Psoas muscle (tissue), 8 donors: ENCODE measurements at places on chromosomes 7 and 10. TPM values are rescaled to one million over a fixed set of nuclear protein-coding genes. Genes with fewer than 3 reads are reported as not detected.

- DNase-seq: peak; percentile 57
- peak overlapping the region; percentile 80 for H3K27ac ChIP-seq
- peak overlapping the region; percentile 41 for H3K4me3 ChIP-seq
- peaks cover 20% of the 10 kb centered on the region for H3K4me1 ChIP-seq
- no peaks in the 10 kb centered on the region for H3K27me3 ChIP-seq
Measured at GRCh38 chr10:3886641-3887251, 101.7 kb upstream of the KLF6 start.

- H3K27ac ChIP-seq: no peak overlapping the region
- no peaks in the 10 kb centered on the region for H3K27me3 ChIP-seq
- DNase-seq: no peak
- H3K4me1 ChIP-seq: peaks cover 57% of the 10 kb centered on the region
Measured at GRCh38 chr10:79129361-79129997, 60.7 kb downstream of the ZMIZ1 start.

GRCh38 chr10:14499601-14499904, 168.8 kb upstream of the FRMD4A start:
- no peak overlapping the region for H3K27ac ChIP-seq
- H3K4me3 ChIP-seq: no peak overlapping the region
- H3K36me3 ChIP-seq: no peaks in the 10 kb centered on the region
- no peak for DNase-seq
- no peaks in the 10 kb centered on the region for H3K27me3 ChIP-seq

DNA sequence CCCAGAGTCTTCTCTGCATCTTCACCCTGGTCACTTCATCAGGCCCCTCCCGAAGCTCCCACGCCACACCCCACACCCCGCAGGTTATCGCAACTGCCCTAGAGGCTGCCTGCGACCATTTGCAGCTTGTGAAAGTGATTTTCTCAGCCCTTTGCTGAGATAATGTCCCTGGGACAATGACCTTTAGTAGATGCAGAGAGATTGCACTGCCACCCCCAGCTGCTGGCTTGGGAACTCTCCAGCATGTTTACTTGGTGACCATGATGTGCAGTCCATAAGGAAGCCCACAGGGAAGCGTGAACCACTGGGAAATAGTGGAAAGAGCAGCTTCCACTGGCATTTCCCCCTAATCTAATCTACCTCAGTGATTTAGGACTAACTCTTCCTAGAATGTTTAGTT, 97.3 kb downstream of the WNT2 start:
- H3K27ac ChIP-seq: no peak overlapping the region
- no peaks in the 10 kb centered on the region for H3K27me3 ChIP-seq

- peaks cover 5% of the 10 kb centered on the region for H3K36me3 ChIP-seq
- H3K27ac ChIP-seq: no peak overlapping the region
- no peak overlapping the region for H3K4me3 ChIP-seq
Measured at GRCh38 chr7:44750921-44751571, 2.4 kb downstream of the ZMIZ2 start.

DNA sequence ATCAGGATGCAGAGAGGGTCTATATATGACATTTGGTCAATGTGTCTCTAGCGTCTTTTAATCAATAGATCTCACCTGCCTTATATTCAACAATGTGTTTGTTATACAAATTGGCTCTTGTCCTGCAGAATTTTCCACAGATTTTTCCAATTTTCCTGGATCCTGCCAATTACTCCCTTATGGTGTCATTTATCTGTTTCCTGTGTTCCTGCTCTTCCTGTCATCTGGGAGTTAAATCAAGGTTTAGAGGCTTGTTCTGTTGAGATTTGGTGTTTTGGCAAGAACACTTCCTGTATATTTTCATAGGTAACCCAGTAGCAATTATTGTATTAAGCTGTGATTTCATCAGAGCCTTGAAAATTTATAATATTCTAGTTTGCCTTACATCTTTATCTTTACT, 8.8 kb upstream of the C10orf71 start:
- H3K36me3 ChIP-seq: no peaks in the 10 kb centered on the region
- H3K4me3 ChIP-seq: no peak overlapping the region
- no peaks in the 10 kb centered on the region for H3K27me3 ChIP-seq
- peak overlapping the region; percentile 83 for H3K27ac ChIP-seq
- DNase-seq: no peak
- H3K4me1 ChIP-seq: peaks cover 64% of the 10 kb centered on the region

DNA sequence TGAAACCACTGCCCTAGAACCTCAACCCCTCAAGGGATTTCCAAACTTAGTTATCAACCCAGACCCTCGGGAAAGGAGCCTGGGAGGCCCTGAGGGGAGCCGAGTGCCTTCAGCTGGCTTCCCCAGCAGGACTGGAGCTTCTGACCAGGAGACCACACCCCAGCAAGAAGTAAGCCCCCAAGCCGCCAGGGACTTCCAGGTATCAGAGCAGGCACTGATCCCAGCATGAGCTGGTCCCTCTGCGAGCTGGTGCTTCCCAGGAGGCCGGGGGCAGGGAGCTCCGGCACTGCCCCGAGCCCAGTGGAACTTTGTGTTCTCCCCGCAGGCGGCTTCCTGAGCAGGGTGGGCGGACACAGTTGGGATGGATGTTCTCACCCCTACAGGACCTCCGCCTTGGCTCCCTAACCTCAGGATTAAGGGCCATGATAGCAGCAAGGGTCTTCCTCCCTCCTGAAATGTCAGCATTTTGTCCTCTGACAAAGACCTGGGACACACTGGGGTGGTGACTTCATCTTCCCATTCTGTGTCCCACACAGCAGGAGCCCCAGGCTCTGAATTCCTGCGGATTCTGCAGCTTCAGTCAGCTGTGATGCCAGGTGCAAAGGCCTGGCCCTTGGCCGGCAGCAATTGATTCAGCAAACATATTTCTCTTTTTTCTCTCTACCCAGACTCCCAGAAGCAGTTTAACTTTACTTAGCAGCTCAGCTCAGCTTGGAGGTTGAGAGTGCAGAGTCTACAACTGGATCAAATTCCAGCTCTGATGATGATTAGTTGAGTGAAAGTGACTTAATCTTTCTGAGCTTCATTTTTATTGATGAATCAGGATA, 11.6 kb downstream of the ATP6V0E2 start:
- no peak overlapping the region for H3K27ac ChIP-seq
- no peak overlapping the region for H3K4me3 ChIP-seq
- H3K36me3 ChIP-seq: no peaks in the 10 kb centered on the region
- no peaks in the 10 kb centered on the region for H3K27me3 ChIP-seq
- no peak for DNase-seq
- no peaks in the 10 kb centered on the region for H3K4me1 ChIP-seq

GRCh38 chr10:90945491-90946070, 24.7 kb upstream of the ANKRD1 start:
- no peak for DNase-seq
- no peak overlapping the region for H3K27ac ChIP-seq
- no peak overlapping the region for H3K4me3 ChIP-seq
- no peaks in the 10 kb centered on the region for H3K27me3 ChIP-seq
- H3K4me1 ChIP-seq: no peaks in the 10 kb centered on the region

DNA sequence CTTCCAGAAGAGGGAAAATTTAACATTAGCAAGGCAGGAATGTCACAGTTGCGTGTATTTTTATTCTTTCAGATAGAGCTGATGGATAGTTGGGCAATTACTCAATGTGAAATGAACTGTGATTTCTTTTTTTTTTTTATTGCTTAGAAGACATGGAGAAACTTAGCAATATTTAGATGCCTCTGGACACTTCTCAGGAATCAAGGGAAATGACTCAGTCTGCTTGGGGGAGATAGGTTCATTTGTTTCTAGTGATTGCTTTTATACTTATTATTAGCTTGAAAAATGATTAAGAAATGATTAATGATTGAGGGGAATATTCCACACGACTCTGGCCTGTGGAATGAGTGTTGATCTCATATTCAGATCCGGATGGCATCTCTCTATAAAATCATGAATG, 33.1 kb upstream of the TBX20 start:
- H3K36me3 ChIP-seq: no peaks in the 10 kb centered on the region
- peaks cover 1% of the 10 kb centered on the region for H3K27me3 ChIP-seq
- no peak overlapping the region for H3K27ac ChIP-seq
- no peak overlapping the region for H3K4me3 ChIP-seq
- DNase-seq: no peak

GRCh38 chr7:112023282-112023681, 182.9 kb downstream of the DOCK4 start:
- H3K4me1 ChIP-seq: peaks cover 9% of the 10 kb centered on the region
- no peak for DNase-seq

DNA sequence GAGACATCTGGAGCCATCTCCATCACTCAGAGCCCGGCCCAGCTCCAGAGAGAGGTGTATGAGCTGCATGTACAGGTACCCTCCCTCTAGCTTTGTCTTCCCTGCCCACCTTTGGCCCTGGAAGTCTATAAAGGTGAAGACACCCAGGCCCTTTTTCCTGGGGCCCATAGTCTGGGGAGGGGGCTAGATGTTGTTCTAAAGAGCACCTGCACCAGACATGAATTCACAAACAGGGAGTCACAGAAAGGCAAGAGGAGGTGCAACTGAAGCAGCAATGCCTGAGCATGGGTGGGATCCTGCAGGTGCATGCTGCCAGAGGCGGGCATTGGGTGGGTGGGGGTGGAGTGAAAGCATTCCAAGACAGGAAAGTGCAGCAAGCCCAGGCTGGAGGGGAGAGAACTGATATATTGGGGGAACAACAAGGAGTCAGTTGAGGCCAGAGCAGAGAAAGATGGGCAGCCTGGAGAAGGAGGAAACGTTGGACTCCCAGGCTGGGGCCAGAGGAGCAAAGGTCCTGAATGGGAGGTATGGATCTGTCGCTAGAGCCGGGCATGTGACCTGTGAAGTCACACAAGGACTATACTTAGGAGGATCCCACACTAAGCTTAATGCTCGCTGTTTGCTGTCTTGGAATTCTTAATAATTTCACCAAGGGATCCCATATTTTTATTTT, 11.7 kb downstream of the CDHR1 start:
- no peaks in the 10 kb centered on the region for H3K27me3 ChIP-seq
- no peaks in the 10 kb centered on the region for H3K36me3 ChIP-seq

- H3K27me3 ChIP-seq: no peaks in the 10 kb centered on the region
- no peak for DNase-seq
- H3K4me1 ChIP-seq: peaks cover 49% of the 10 kb centered on the region
- no peaks in the 10 kb centered on the region for H3K36me3 ChIP-seq
- peak overlapping the region; percentile 46 for H3K27ac ChIP-seq
Measured at GRCh38 chr10:132418527-132419416, 21.8 kb downstream of the PWWP2B start.

DNA sequence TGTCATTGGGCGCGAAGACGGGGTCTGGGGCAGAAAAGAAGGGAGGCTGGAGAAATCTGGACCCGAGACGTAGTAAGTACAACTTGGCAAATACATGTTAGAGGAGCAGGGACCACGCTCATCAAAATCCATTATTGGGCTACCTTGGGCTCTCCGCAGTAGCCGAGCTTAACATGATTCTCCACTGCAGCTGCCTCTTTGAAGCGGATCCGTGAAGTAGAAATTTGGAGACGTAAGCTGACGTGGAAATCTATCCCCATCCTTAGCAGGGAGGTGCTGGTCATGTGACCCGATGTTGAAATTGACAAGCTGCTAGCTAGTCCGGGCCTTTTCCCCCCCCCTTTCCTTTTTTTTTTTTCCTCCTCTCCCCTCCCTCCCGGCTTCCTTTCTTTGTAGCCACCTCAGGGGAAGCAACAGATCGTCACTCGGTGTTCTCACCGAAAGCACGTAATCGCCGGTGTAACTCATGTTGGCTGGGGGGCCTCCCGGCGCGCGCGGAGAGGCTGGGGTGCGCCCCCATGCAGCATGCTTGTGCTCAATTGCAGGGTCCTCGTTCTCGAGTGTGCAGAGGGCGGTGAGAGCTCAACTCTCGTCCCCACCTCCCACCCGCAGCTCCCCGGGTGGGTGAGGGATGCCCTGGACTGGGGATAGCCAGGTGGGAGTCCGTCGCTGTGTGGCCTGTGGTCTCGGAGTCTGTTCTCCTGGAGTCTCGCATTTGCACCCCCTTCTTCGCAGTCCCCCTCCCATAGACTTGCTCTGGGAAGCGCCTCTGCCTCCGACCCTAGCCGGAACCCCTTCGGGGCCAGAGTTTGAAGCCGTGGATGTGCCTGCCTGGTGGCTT, at the start of gene HOXA11:
Gene HOXA11 (minus strand): TSS at position 220 of the 841 bp plus-strand sequence. CDS start 88 bp downstream, at position 132.
- peaks cover 25% of the 10 kb centered on the region for H3K4me1 ChIP-seq
- DNase-seq: no peak
- peaks cover 23% of the 10 kb centered on the region for H3K27me3 ChIP-seq
- no peak within 1 kb of the TSS for H3K27ac ChIP-seq
- peak within 1 kb of the TSS; percentile 72 for H3K4me3 ChIP-seq

GRCh38 chr7:54846273-54846672, 87.3 kb upstream of the SEC61G start:
- no peaks in the 10 kb centered on the region for H3K36me3 ChIP-seq
- H3K4me3 ChIP-seq: no peak overlapping the region
- no peak for DNase-seq
- no peaks in the 10 kb centered on the region for H3K27me3 ChIP-seq

- H3K4me3 ChIP-seq: no peak overlapping the region
- peaks cover 4% of the 10 kb centered on the region for H3K27me3 ChIP-seq
- no peaks in the 10 kb centered on the region for H3K4me1 ChIP-seq
- H3K36me3 ChIP-seq: no peaks in the 10 kb centered on the region
Measured at GRCh38 chr10:44859546-44860285, 51.4 kb upstream of the TMEM72 start.

NXPH1 gene
- not detected for total RNA-seq

LIPK gene
- total RNA-seq: not detected

ACTL6B gene
- not detected for total RNA-seq

MACROH2A2 gene
- 5.7 TPM for total RNA-seq

ANKRD61 gene
- 0.77 TPM for total RNA-seq

PHYHIPL gene
- total RNA-seq: not detected

ABCC2 gene
- total RNA-seq: 2.3 TPM

CLRN3 gene
- not detected for total RNA-seq

TYW1B gene
- total RNA-seq: 1.9 TPM

COMMD3 gene
- 64.6 TPM for total RNA-seq

HHEX gene
- total RNA-seq: 3.3 TPM
